Neuronal stem cell (in vitro differentiated cells): ENCODE measurements at places on chromosomes 3 and 15.

DNA sequence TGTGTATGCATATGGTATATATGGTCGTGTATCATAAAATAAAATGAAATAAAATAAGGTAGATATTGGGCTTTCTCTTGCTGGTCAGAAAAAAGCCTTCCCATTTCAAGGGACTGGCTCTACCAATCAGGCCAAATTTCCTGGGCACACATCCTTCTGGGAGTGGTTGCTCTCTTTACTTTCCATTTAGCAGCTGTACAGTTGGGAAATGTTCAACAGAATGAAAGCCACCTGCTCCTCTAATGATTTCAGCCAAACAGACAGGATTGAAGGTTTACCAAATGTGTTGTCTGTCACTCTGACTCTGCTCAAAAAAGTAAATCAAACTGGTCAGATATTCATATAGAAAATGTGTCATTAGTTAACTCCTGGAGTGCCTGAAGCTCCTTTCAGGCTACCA, 380.4 kb downstream of the ROBO2 start:
- no peak for DNase-seq
- H3K27ac ChIP-seq: no peak overlapping the region
- H3K4me3 ChIP-seq: no peak overlapping the region
- no peaks in the 10 kb centered on the region for H3K36me3 ChIP-seq
- H3K27me3 ChIP-seq: no peaks in the 10 kb centered on the region

DNA sequence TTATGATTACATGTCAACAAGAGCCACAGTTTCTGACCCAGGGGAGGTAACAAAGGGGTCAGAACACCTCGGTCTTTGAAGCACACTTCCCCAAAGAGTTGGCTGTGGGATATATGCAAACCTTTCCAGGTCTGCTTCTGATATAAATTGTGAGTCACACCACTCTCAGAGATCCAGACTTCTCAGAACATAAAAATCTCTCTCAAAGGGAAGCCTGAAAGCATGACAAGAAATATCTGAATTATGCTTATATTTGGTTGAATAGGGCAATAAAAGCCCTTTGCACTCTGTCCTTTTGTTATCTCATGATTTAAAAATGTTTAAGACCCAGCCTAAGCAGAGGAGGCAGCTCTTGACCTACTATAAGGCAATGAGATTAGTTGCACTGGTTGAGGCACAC, 56.8 kb downstream of the MYH15 start:
- H3K4me3 ChIP-seq: no peak overlapping the region
- H3K27ac ChIP-seq: no peak overlapping the region
- no peaks in the 10 kb centered on the region for H3K4me1 ChIP-seq
- no peaks in the 10 kb centered on the region for H3K27me3 ChIP-seq
- H3K36me3 ChIP-seq: no peaks in the 10 kb centered on the region
- no peak for DNase-seq

DNA sequence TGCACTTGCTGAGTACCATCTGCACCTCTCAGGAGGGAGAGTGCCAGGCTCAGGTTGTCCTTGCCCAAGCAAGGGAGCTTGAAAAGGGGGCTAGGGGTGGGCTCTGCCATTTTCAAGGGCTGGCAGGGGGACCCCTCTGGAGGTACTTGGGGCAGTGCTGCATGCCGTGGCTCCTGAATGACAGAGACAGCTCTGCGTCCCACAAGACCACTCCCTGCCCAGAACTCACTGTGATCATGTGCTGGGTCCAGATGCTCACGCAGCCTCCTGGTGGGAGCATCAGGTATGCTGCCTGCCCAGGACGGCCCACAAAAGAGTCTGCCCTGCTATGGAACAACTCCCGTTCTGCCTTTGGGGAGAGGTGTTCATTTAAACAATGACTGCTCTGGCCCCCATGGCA, 165.2 kb downstream of the GOLGA6L4 start:
- no peak overlapping the region for H3K27ac ChIP-seq
- DNase-seq: no peak
- H3K27me3 ChIP-seq: no peaks in the 10 kb centered on the region
- H3K4me1 ChIP-seq: no peaks in the 10 kb centered on the region
- H3K4me3 ChIP-seq: no peak overlapping the region

DNA sequence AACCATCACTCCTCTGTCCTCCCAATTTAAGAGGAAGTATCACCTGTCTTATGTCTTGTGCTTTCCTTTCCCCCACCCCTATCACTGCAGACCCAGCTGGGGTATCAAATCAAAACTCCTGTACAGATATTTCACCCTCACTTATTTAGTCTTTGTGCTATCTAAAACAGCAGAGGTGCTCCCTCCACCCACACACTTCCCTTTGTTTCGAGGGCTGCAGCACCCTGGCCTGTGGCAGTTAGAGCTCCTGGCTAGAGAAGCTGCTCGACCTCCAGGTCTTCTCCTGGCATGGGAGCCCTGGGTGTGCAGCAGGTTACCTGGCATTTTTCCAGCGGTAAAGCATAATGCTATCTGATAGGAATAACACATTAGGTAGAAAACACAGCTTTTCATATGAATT, 181.4 kb upstream of the BCL6 start:
- no peak overlapping the region for H3K4me3 ChIP-seq
- no peaks in the 10 kb centered on the region for H3K4me1 ChIP-seq
- H3K27me3 ChIP-seq: no peaks in the 10 kb centered on the region
- no peaks in the 10 kb centered on the region for H3K36me3 ChIP-seq
- DNase-seq: no peak
- no peak overlapping the region for H3K27ac ChIP-seq

DNA sequence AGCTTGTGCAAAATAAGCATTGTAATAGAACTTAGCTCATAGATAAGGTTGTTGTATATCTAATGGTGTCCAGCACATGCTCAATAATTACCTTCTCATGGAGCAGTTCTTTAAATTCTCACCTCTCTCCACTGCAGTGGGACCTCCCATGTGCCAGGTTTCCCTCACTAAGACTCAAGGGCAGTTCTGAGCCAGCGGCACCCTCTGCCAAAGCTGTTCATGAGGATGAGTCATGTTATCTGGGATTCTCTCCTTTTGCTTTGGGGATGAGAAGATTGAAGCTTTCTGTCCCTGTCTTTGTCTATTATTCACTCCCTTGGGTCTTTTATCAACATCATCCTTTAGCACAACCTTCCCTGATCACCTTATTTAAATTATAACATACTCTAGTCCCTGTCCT, 15.6 kb upstream of the AMOTL2 start:
- no peak overlapping the region for H3K27ac ChIP-seq
- H3K27me3 ChIP-seq: no peaks in the 10 kb centered on the region
- H3K4me1 ChIP-seq: no peaks in the 10 kb centered on the region
- no peak for DNase-seq
- H3K36me3 ChIP-seq: no peaks in the 10 kb centered on the region

GRCh38 chr3:111592936-111593335, 2.2 kb downstream of the ZBED2 start:
- no peaks in the 10 kb centered on the region for H3K4me1 ChIP-seq
- H3K27ac ChIP-seq: no peak overlapping the region
- no peak overlapping the region for H3K4me3 ChIP-seq
- H3K36me3 ChIP-seq: no peaks in the 10 kb centered on the region

DNA sequence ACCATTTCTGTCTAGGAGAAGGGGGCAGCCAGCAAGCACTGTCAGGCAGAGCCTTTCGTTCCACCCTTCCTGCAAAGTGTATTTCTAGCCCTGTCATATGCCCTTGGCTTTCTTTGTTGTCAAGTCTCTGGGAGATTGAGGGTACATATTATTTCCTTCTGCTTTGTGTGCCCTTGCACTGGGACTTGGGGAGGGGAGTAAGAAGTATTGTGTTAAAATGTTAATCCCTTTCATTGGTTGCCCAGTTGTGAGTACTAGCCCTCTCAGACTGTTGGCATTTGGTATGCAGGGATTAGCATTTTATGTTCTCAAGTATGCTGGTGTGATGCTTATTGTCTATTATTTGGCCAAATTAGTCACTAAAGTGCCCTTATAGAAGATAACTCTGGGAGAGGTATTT, 63.9 kb downstream of the RBM6 start:
- DNase-seq: no peak
- H3K27me3 ChIP-seq: no peaks in the 10 kb centered on the region
- no peak overlapping the region for H3K4me3 ChIP-seq

- H3K27me3 ChIP-seq: no peaks in the 10 kb centered on the region
- no peak overlapping the region for H3K27ac ChIP-seq
- no peak overlapping the region for H3K4me3 ChIP-seq
Measured at GRCh38 chr15:35195649-35196048, 110.6 kb upstream of the NANOGP8 start.

GRCh38 chr3:63349583-63350573, 71.8 kb downstream of the SYNPR start:
- peak; percentile 43 for DNase-seq
- no peak overlapping the region for H3K27ac ChIP-seq
- peaks cover 3% of the 10 kb centered on the region for H3K4me1 ChIP-seq
- H3K36me3 ChIP-seq: no peaks in the 10 kb centered on the region
- H3K27me3 ChIP-seq: no peaks in the 10 kb centered on the region

DNA sequence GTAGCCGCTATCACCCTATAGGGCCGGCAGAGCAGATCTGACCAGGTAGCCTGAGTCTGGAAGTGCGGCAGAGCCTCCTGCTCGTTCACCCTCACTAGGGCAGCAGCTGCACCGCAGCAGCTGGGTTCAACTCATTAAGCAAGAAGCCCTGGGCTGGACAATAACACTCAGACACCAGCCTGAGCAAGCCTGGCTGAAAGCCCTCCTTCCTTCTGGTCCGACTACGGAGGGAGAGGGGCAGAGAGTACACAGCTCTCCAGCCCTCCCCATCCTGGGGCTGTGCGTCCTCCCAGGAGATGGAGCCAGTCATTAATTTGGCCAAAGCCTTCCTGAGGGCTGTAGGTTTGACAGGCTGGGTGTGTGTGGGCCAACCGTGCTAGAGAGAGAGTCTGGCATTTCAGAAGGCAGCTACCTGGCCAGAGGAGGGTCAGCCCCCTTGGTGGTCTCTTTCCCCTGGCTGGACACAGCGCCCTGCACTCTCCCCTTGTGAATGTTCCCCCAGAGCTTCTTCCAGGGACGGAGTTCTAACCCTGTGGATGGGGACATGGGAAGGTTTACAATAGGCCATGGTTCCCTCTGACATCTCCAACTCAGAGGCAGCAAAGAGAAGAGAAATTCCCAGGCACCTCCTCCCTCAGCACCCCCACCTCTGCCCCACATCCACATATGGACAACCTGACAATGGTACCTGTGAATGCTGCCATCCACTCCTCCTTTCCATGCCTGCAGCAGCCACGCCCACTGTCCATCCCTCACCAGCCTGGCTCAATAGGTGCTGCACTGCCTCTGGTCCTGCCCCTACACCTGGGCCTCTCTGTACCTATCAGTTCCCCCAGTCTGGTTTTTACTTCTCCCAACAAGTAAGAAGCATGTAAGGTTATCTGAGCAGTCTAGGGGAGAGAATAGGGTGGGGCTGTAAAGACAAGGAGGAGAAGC, 6.5 kb downstream of the CHRNB4 start:
- no peaks in the 10 kb centered on the region for H3K36me3 ChIP-seq
- no peaks in the 10 kb centered on the region for H3K4me1 ChIP-seq
- no peak overlapping the region for H3K4me3 ChIP-seq
- no peaks in the 10 kb centered on the region for H3K27me3 ChIP-seq
- H3K27ac ChIP-seq: no peak overlapping the region

- no peaks in the 10 kb centered on the region for H3K27me3 ChIP-seq
- H3K4me3 ChIP-seq: no peak overlapping the region
- H3K36me3 ChIP-seq: no peaks in the 10 kb centered on the region
- no peak for DNase-seq
- H3K4me1 ChIP-seq: peaks cover 2% of the 10 kb centered on the region
- no peak overlapping the region for H3K27ac ChIP-seq
Measured at GRCh38 chr15:38687340-38687739, 122.7 kb upstream of the RASGRP1 start.

GRCh38 chr3:3227640-3228039, 48.1 kb upstream of the CRBN start:
- H3K27ac ChIP-seq: no peak overlapping the region
- DNase-seq: no peak
- H3K4me3 ChIP-seq: no peak overlapping the region
- no peaks in the 10 kb centered on the region for H3K4me1 ChIP-seq

DNA sequence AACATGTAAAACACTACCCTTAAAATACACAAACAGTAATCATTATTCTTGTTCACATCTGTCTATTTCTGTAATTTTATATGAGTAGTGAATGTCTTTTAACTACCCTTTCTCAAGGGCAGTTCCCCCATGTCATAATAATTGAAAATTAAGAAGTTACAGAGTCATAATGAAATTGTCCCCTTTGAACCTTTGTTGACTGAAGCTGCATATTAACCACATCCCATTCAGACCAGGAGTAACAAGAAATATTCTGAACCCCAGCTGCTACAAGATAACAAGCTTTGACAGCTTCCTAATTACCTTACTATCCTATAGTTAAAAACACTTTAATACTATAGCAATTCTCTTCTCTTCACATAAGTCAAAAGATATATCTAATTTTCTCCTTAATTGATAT, 635.9 kb upstream of the SUCLG2 start:
- no peaks in the 10 kb centered on the region for H3K36me3 ChIP-seq
- no peak overlapping the region for H3K4me3 ChIP-seq
- H3K27me3 ChIP-seq: no peaks in the 10 kb centered on the region
- DNase-seq: no peak

GRCh38 chr3:138459619-138460535, 25.5 kb downstream of the ESYT3 start:
- H3K27ac ChIP-seq: no peak overlapping the region
- no peak for DNase-seq
- H3K27me3 ChIP-seq: peaks cover 3% of the 10 kb centered on the region
- no peaks in the 10 kb centered on the region for H3K4me1 ChIP-seq

GRCh38 chr15:75051191-75051608, 27.8 kb downstream of the PPCDC start:
- H3K27ac ChIP-seq: no peak overlapping the region
- peaks cover 24% of the 10 kb centered on the region for H3K36me3 ChIP-seq
- peaks cover 16% of the 10 kb centered on the region for H3K4me1 ChIP-seq
- no peak for DNase-seq
- no peaks in the 10 kb centered on the region for H3K27me3 ChIP-seq

GRCh38 chr15:72230197-72231065, 559 bp downstream of the PKM start:
- H3K4me3 ChIP-seq: peak overlapping the region; percentile 99
- H3K36me3 ChIP-seq: no peaks in the 10 kb centered on the region
- peak; percentile 83 for DNase-seq
- peaks cover 21% of the 10 kb centered on the region for H3K4me1 ChIP-seq

GRCh38 chr3:15315003-15315402, 17.4 kb downstream of the SH3BP5 start:
- no peak for DNase-seq
- no peak overlapping the region for H3K27ac ChIP-seq
- H3K27me3 ChIP-seq: no peaks in the 10 kb centered on the region
- H3K36me3 ChIP-seq: no peaks in the 10 kb centered on the region
- H3K4me3 ChIP-seq: no peak overlapping the region
- no peaks in the 10 kb centered on the region for H3K4me1 ChIP-seq
